T follicular helper cell (primary cell): ENCODE measurements at places on chromosomes 16 and 17.
A peak's percentile ranks its signal among the peaks of the same experiment; 100 is the strongest.

DNA sequence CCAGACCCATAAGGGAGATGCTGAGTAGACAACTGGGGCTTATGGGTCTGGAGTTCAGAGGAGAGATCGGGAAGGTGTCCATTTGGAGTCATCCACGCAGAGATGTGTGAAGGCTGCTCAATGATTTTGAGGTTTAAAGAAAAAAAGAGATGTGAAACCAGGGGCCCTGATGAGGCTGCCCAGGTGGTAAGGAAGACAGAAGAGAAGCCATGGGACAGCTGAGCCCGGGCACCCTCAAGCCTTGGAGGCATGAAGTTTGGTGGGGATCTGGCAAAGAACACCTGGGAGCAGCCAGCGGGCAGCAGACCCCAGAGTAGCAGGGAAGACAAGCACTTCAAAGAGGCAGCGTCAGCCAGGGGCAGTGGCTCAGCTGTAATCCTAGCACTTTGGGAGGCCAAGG, 20.8 kb upstream of the MYO15B start:
- no peak for DNase-seq

GRCh38 chr17:69232650-69233049, 4.0 kb upstream of the ABCA10 start:
- DNase-seq: no peak

DNA sequence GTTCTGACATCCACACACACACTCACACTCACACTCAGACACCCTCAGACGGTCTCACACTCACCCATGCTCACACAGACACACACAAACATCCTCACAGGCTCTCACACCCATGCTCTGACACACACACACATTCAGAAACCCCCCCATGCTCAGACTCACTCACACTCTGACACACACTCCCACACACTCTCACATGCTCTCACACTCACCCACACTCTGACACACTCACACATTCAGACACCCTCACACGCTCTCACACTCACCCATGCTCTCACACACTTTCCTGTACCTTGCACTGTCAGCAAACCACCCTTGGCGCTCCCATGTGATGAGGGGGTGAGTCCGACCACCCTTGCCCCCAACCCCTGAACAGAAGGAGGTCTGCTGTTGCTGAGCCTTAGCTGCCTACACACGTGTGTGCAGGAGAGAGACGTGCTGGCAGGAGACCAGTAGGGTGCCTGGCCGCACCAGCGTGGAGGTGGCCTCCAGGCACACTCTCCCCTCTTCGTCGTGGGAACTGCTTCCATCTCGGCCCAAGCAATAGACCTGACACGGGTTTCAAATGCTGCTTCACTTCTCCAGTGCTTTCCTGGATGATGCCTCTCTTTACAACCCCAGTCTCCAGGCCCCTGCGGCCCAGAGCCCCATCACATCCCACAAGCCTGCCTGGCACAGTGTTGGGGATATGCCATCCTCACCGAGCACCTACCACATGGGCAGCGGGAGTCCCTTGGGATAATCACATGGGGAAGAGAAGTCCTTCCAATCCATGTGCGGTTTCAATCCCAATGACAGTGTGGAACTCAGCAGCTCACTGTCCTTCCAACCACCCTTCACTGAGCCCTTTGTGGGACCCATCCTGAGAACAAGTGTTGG, 267.8 kb upstream of the FOXF1 start:
- DNase-seq: no peak

DNA sequence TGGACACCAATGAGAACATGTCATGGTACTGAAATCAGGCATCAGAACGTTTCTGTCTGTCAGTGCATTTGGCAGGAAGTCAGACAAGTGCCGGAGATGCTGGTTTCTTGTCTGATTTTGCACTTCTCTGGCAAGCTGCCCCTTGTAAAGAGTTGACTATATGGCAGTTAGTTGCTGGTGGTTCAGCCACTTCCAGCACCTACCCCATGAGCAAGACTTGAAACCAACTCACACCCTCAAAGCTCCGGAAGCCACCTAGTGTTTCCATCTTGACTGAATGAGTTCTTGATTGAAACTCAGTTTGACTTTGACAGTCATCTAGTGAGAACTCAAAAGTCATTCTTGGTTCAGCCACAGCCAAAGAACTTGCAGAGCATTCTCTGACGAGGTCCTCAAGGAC, 225.1 kb downstream of the SPECC1 start:
- peak; percentile 12 for DNase-seq

DNA sequence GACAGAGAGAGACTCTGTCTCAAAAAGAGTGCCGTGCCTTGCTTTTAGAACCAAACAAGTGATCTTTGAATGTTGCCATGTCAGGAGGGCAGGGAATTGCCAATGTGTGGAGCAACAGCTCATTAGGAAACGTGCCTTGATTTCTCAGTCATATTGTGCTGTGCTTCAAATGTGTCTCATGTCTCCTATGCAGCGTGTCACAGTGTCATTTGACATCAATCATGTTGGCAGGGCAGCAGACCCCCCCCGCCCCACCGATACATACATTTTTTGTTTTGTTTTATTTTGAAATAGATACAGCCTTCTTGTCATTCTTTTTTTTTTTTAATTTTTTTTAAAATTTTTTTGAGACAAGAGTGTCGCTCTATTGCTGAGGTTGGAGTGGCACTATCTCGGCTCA, 22.1 kb downstream of the MRC2 start:
- no peak for DNase-seq

DNA sequence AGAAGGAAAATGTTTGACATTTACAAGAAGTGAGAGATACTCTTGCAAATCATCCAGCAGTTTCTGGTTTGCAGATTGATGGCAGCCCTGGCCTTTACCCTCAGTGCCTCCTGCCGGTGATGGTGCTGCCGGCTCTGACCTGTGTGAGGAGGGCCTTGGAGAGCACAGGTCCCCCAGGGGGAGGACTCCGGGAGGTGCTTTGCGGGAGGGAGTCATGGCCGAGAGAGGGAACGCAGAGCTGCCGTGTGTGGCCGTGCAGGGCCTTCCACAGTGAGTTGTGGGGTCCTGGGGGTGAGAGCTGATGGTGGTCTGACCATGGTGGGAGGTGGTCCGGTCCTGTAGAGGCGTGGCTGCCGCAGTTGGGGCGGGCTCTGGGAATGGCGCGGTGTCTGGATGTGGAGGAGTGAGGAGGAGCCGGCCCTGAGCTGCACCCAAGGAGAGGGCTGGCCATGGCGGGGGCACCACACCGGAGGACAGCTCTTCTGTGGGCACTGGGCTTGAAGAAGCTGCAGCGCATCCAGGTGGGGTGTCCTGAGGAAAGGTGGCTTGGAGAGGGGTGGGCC, 28.0 kb upstream of the ZNF750 start:
- DNase-seq: no peak
